WTC11 (cell line): ENCODE measurements at places on chromosomes 1 and 21. TPM values are rescaled to one million over a fixed set of nuclear protein-coding genes. Genes with fewer than 3 reads are reported as not detected.

DR1 gene
- 57.1 to 62.8 TPM (median 59.7 TPM) in 3 replicates for total RNA-seq

- peak; percentile 42 for DNase-seq
Observed at GRCh38 chr1:117605164-117605773, 579 bp upstream of the TENT5C start.

SLC37A1 gene
- 22.7 to 26.3 TPM (median 25.8 TPM) in 3 replicates for total RNA-seq

- no peak for DNase-seq
Observed at GRCh38 chr1:229070168-229070567, 200.7 kb upstream of the RAB4A start.

- no peak for DNase-seq
Observed at GRCh38 chr1:86119214-86119764, 37.3 kb downstream of the COL24A1 start.

IGFN1 gene
- total RNA-seq = 0.11 TPM in 1 of 3 replicates, not detected in the others

RHD gene
- not detected in 3 replicates for total RNA-seq

- DNase-seq = no peak
Observed at GRCh38 chr1:30104551-30104950, 618.8 kb downstream of the MATN1 start.
